ENCODE measurements at places on chromosomes 4 and X. TPM values are rescaled to one million over a fixed set of nuclear protein-coding genes. Genes with fewer than 3 reads are reported as not detected.

Gene SULT1B1
- total RNA-seq: not detected

GRCh38 chr4:167383291-167383690, 149.0 kb upstream of the SPOCK3 start:
- no peak for DNase-seq

Gene GPC4
- total RNA-seq: 3.6 TPM

DNA sequence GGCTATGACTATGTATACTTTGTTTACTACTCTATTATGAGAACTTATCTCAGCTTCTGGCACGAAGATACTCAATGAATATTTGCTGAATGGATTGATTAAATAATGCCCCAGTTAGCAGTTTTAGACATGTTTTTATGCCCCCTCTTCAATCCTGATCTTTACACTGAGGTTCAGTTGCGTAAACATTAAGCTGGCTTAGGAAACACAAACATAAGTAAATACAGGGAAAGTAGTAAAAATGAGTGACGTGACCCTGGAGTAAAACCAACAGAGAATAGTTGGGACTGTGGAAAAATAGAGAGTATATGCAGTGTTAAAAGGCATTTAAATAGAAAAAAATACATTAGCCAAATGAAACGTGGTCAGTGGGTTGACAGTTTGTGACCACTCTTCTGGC, 387.0 kb upstream of the ACTRT1 start:
- DNase-seq: no peak

DNA sequence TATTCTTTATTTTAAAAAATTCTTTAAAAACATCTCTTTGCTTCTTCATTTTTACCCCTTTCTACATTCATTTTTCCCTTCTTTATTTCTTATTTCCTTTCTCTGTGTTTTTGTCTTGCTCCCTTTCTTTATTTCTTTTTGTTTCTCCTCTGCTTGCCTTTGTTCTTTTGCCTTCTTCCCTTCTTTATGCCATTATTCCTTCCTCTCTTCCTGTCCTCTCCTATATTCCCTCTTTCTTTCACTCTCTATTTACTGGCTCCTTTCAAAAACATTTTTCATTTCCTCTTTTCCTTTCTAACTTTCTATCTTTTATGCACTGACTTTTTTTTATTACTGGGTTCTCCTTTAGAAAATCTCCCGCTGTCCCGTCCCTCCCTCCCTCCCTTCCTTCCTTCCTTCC, 102.2 kb downstream of the RBMX2 start:
- DNase-seq: no peak

DNA sequence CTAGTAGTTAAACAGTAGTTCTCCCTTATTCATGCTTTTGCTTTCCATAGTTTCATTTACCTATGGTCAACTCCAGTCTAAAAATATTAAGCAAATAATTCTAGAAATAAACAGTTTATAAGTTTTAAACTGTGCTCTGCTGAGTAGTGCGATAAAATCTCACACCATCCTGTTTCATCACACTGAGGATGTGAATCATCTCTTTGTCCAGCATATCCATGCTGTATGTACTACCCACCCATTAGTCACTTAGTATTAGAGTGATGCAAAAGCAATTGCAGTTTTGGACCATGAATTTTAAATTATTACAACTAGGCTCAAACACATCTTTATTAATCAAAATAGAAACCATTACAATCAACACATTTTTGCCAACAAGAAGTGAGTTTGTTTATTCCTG, 187.4 kb downstream of the TEX13C start:
- DNase-seq: no peak

GRCh38 chrX:105694839-105695238, 127.5 kb upstream of the NRK start:
- DNase-seq: no peak

DNA sequence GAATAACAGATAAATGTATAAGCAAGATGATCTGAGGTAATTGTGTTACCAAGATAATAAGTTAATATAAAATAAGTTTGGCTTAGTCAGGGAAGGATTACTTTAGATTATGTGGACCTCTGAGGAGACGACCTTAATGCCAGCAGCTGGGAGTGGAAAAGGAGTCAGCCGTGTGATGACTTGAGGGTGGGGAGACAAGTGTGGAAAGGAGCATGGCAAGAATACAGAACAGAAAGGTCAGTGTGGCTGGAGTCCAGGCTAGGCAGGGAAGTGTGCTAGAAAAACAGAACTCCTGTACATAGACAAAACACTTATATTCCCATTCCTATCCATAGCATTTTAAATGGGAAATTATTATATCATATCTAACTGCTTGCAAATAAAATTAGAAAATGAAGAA, 138.8 kb downstream of the PDLIM5 start:
- DNase-seq: no peak

DNA sequence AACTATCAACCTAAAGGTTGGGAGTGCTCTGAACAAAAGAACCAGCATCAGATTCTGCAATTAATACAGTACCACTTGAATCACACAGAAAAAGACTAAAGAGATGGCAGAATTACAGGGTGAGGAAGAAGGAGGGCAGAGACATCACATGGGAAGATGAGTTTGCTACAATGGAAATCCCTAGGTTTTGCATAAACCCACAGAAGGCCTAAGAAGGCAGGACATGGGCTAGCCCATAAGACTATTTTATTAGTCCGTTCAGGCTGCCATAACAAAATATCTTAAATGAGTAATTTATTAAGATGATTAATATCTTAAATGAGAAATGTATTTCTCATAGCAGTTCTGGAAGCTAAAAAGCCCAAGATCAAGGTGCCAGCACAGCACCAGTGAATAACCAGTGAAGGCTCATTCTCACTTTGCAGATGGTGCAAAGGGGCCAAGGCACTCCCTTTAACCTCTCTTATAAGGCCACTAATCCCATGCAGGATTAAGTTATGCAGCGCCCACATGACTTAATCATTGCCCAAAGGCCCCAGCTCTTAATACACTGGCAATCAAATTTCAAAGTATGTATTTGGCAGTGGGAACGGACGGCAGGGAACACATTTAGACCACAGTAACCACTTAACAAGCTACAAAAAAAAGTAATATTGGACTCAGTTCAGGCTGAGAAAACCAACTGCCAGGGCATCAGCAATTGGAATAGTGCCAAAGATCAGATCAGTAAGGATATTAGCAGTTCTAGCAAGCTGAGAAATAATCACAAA, 47.6 kb upstream of the NEUROG2 start:
- DNase-seq: no peak

DNA sequence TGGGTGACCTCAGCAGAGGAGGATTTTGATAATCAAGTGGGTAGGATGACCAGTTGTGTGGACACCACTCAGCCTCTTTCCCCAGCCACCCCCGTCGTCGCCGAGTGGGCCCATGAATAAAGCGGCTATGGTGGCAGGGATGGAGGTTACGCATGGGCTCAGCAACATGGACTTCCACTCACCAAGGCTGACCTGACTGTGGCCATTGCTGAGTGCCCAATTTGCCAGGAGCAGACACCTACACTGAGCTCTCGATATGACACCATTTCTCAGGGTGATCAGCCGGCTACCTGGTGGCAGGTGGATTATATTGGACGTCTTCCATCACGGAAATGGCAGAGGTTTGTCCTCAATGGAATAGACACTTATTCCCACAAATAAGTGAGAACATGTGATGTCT, 361.3 kb downstream of the KLHL4 start:
- DNase-seq: no peak

DNA sequence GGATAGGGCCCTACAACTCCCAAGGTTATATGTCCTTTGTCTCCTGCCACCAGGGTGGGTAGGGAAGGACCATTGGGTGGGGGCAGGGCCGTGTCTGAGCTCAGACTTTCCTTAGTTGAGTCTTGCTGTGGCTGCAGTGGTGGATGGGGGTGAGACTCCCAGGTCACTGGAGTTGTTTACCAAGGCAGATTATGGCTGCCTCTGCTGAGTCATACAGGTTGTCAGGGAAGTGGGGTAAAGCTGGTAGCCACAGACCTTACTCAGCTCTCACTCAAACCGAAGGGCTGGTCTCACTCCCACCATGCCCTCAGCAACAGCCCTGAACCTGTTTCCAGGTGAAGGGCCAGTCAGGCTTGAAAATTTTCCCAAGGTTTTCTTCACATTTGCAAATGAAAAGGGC, 58.8 kb upstream of the FAAH2 start:
- no peak for DNase-seq

Gene CT45A3
- total RNA-seq: 54.6 TPM

- DNase-seq: peak; percentile 88
These were observed 7.3 kb upstream of the WAS start for GRCh38 chrX:48676106-48676892.

Gene SOX3
- total RNA-seq: not detected

Gene BEX4
- total RNA-seq: 104 TPM

DNA sequence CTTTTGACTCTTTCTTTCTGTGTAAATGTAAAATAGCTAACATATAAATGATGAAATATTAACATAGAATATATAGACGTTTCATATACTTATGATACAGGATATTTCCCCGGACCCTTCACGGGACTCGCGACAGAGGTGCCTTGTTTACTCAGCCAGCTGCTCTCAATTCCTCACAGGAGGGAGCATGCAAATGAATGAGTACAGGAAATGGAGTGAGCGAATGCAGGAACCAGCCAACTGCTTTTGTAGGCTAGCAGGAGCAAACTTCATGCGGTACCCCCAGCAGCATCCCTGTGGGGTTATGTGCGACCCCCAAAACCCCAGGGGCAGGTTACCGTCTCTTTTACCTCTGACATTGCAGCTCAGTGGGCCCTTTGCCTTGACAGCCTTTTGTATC, 110.3 kb upstream of the PDHA2 start:
- no peak for DNase-seq

- DNase-seq: no peak
These were observed 160.4 kb upstream of the TET2 start for GRCh38 chr4:104986306-104986705.

GRCh38 chr4:96407738-96408463, 568.0 kb downstream of the PDHA2 start:
- no peak for DNase-seq

Data from SK-MEL-5 (cell line).